ENCODE measurements at places on chromosomes 1 and 21.

GRCh38 chr1:12772520-12772919, 1.0 kb upstream of the PRAMEF12 start:
- no peak for DNase-seq

- no peak for DNase-seq
Measured at GRCh38 chr1:58282623-58283387, 263.7 kb downstream of the OMA1 start.

GRCh38 chr1:236618507-236618906, 14.2 kb upstream of the HEATR1 start:
- no peak for DNase-seq

GRCh38 chr1:29854700-29855276, 618.5 kb downstream of the PTPRU start:
- no peak for DNase-seq

- no peak for DNase-seq
Measured at GRCh38 chr1:234295068-234295467, 78.2 kb upstream of the COA6 start.

DNA sequence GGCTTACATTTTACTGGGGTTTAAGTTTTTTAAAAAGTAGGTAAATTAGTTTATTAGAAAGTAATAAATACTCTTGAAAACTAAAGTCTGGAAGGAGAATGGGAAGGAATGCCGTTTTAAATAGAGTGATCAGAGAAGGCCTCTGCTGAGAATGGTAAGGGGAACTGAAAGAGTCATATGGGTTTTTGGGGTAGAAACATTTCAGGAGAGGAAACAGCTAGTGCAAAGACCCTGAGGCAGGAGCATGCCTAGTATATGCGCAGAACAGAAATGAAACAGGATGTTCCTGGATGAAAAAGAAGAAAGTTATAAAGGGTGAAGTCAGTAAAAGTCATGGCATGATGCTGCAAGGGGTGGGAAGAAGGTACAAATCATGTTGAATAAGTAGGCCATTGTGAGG, 38.9 kb downstream of the ZC3H11B start:
- DNase-seq: no peak

GRCh38 chr1:76989976-76990375, 122.7 kb downstream of the ST6GALNAC5 start:
- DNase-seq: no peak

DNA sequence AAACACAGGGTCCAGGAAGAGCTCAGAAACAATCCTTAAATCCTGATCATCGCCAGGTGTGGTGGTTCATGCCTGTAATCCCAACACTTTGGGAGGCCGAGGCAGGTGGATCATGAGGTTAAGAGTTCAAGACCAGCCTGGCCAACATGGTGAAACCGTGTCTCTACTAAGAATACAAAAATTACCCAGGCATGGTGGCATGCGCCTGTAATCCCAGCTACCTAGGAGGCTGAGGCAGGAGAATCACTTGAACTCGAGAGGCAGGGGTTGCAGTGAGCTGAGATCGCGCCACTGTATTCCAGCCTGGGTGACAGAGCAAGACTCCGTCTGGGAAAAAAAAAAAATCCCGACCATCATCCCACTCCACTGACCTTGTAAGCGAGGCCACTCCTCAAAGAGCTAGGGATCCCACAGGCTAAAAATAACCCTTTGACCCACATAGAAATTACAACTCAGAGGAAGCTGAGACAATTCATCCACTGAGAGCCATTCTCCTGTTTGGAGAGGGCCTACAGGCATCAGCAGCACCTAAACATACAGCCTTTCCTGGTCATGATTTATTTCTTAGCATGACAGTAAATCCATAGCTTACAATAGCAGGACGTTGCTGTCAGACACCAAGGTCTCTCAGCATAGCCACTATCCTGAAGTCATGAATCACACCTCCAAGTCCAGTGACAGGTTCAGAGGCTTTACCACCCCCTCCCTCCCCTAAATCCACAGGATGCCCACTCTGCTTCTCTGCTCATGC, 66.7 kb downstream of the TGFBR3 start:
- DNase-seq: no peak

- DNase-seq: no peak
Measured at GRCh38 chr1:208280681-208281450, 36.7 kb upstream of the PLXNA2 start.

DNA sequence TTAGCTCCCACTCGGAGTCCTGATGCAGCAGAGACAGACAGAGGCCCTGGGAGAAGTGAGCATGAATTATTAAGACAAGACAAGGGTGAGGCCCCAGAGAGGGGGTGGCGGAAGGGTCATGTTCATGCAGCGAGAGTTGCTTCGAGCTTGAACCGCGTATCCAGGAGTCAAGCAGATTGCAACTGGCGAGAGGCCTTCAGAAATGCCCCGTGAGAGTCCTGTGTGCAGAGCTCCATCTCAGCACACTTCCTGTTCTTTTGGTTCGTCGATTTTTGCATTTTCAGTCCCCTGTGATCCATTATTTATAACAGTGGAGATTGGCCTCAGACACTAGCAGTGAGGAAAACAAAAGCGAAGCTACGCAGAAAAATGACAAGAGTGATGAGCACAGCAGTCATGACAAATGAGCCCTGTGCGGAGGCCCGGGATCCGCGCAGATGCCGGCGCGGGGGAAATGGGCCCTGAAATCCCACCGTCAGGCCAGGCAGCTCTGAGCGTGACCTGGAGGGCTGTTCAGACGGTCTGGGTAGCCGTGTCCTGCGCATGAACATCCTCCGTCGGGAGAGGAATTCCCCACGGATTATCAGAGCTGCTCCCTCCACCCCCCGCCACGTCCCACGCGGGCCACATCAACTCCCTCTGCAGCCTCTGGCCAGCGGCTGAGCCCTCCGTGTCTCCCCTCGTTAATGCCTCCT, 15.0 kb downstream of the PDE9A start:
- DNase-seq: no peak

GRCh38 chr1:19840228-19840627, 25.1 kb upstream of the RNF186 start:
- no peak for DNase-seq

GRCh38 chr1:71743862-71744261, 538.5 kb downstream of the NEGR1 start:
- no peak for DNase-seq

GRCh38 chr21:14686466-14687267, 140.6 kb upstream of the SAMSN1 start:
- no peak for DNase-seq

- no peak for DNase-seq
Measured at GRCh38 chr1:113686891-113687618, 72.2 kb downstream of the PHTF1 start.

GRCh38 chr1:106907795-106908194, 148.7 kb upstream of the PRMT6 start:
- no peak for DNase-seq

- DNase-seq: no peak
Measured at GRCh38 chr21:35465741-35466140, 416.6 kb upstream of the RUNX1 start.

DNA sequence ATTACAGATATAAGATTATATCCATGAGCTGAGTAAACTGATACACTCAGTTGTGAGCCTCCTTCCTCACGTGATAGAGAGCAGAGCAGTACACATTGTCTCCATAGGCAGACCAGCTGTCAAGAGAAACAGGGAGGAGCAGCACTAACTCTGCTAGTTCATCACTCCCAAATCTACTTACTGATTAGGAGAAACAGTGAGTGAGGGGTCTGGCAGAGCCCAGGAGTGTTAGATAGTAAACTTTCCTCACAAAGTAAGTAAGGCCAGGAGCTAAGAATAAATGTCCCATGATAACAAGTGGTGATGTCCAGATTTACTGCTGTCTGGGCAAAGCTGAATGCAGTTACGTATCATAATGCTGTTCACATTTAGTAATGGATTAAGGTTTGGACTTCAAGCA, 168.6 kb upstream of the KCNK2 start:
- DNase-seq: no peak

DNA sequence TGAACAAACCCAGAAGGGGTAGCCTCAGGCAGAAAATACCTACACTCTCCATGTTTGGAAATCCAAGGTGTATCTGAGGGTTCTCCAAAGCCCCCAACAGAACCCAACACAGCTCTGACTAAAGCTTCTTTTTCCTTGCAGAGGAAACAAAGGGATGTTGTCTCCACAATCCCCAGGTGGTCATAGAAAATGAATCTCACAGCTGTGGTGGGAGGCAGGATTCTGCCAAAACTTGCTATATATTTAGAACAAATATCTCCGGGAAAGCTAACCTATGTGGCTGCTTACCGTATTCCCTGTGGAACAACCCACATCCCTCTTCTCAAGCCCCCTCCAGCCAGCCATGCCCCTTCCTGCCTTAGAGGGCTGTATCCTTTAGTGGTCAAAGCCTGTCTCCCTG, 406.1 kb downstream of the PRDM2 start:
- no peak for DNase-seq

DNA sequence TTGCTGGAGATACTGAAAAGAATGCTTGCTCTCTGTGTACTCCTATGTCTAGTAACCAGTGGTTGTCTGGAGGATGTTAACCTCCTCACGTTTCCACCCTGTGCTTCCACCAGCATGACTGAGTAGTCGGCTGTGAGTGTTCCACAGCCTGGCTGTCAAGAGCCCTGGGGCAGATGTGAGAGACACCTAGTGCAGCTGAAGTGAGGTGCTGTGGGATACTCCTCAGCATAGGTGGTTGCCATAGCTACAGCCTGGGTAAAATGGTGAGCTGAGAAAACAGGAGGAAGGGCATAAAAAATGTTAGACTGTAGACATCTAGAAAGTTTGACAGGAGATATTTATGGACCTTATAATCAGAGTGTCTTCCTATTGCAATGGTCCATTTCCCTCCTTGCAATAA, 15.8 kb downstream of the IVL start:
- no peak for DNase-seq

DNA sequence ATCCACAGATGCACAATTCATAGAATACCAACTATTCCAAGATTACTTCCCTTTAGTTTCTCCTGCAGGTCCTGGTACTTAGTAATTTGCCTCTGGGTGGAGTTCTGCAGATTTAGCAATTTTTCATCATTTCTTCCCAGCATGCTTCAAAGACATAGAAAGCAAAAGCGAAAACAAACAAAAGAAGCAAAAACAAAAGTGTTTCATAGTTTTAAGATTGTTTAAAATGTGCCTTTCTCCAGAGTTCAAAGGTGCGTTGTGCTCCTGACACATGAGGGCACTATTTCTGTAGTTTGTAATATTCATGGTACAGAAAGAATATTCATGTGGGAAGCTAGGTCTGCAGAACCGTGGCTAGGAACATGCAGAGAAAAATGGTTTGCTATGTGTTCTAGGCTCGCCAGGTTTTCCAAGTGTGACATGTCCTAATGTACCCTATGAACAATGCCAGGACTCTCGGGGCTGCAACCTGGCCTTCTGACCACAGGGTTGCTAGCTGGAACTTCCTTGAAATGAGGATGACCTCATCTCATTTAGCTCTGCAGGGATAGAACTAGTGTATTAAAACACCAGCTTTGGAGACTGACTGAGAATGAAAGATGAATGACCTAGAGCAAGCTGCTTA, 30.0 kb upstream of the RCSD1 start:
- peak; percentile 36 for DNase-seq

GRCh38 chr1:56934430-56935060, 31.3 kb downstream of the C8B start:
- DNase-seq: no peak

GRCh38 chr1:32122151-32122550, 14.3 kb downstream of the KPNA6 start:
- no peak for DNase-seq

- DNase-seq: no peak
Measured at GRCh38 chr1:107594536-107594935, 370.4 kb downstream of the VAV3 start.

- DNase-seq: no peak
Measured at GRCh38 chr1:173297798-173298391, 90.8 kb upstream of the TNFSF4 start.

Measured in smooth muscle cell of the brain vasculature (primary cell).